Hindlimb muscle (tissue), 1 donor: ENCODE measurements at places on chromosomes 11 and 22. TPM values are rescaled to one million over a fixed set of nuclear protein-coding genes. Genes with fewer than 3 reads are reported as not detected.

KCNK7 gene
- polyA plus RNA-seq = 1.8 TPM

POU2AF2 gene
- not detected for polyA plus RNA-seq

SSTR3 gene
- not detected for polyA plus RNA-seq

CHRNA10 gene
- polyA plus RNA-seq = 5.6 TPM

MAPK11 gene
- 7.4 TPM for polyA plus RNA-seq

NXPE1 gene
- not detected for polyA plus RNA-seq

APOL5 gene
- 2.0 TPM for polyA plus RNA-seq

CDCA5 gene
- polyA plus RNA-seq = 11.7 TPM

FADD gene
- 9.9 TPM for polyA plus RNA-seq

PAX6 gene
- polyA plus RNA-seq = not detected

GRIA4 gene
- 19.4 TPM for polyA plus RNA-seq

MMP12 gene
- polyA plus RNA-seq = not detected

GSTT2 gene
- 0.41 TPM for polyA plus RNA-seq
